ENCODE measurements at places on chromosomes 6 and 20. TPM values are rescaled to one million over a fixed set of nuclear protein-coding genes. Genes with fewer than 3 reads are reported as not detected.

The CLDN20 gene
- not detected for total RNA-seq

DNA sequence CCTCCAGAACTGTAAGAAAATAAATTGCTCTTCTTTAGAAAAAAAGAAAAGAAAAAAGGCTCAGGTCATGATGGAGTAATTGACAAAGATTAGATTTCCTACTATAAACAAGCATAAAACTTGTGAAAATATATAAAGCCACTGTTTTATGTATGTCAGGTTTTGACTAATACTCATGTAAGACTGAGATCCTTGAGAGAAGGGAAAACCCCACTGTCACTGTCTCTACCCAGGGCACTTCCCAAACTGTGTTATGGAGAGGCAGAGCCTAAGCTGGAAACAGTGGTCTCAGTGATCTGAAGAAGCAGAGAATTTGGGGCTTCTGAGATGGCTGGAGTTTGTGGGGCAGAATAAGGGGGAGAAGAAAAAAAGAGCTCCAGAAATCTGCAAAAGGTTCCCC, 7.6 kb downstream of the ACAT2 start:
- no peak for DNase-seq

The SIRPD gene
- total RNA-seq = not detected

DNA sequence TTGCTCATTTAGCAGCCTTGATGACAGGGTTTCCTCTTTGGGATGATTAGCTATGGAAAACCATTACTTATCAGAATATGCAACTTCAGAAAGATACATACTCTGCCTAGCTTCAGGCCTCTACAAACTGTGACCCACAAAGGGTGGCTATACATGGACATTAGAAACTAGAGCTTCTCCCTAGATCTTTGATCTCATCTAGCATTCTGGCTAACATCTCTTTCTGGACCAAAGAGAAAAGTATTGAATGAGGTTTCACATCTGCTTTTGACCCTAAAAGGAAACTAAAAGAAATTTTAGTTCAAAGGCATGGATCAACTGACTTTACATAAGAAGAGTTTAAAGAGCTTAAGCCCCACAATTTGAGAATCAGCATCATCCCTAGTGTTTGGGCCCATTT, 12.4 kb upstream of the HMGN3 start:
- no peak for DNase-seq

The MEI4 gene
- 0.84 TPM for total RNA-seq

GRCh38 chr6:33126101-33126714, 50.4 kb downstream of the HLA-DPB1 start:
- peak; percentile 91 for DNase-seq

The BPIFB4 gene
- total RNA-seq = not detected

GRCh38 chr6:73747289-73747688, 51.3 kb downstream of the CD109 start:
- DNase-seq = no peak

The DLL1 gene
- 7.4 TPM for total RNA-seq

The SCRT2 gene
- total RNA-seq = not detected

DNA sequence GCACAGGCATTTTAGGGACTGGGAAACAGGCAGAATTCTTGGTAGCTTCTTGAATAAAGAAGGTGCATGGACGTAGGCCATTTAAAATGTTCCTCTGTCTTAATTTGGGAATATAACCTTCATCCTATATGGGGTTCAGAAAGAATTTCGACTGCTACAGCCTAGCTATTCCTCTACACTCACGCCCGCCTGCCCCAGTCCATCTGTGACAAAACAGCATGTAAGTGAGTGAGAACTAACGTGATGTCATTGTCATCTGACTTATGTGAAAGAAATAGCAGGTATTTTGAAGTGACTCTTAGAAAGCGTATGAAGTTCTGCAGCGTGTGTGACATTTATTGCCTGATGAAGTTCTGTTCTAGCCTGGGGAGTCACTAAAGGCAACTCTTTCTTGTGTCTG, 52.2 kb upstream of the SLC22A1 start:
- DNase-seq = no peak

The RAET1L gene
- total RNA-seq = not detected

- DNase-seq = peak; percentile 77
Observed at GRCh38 chr6:43052842-43053544, 658 bp downstream of the CUL7 start.

- no peak for DNase-seq
Observed at GRCh38 chr6:158358450-158359077, 46.3 kb downstream of the TULP4 start.

The SGK1 gene
- 6.3 TPM for total RNA-seq

The UQCC2 gene
- 110 TPM for total RNA-seq

The SLC44A4 gene
- total RNA-seq = 3.6 TPM

DNA sequence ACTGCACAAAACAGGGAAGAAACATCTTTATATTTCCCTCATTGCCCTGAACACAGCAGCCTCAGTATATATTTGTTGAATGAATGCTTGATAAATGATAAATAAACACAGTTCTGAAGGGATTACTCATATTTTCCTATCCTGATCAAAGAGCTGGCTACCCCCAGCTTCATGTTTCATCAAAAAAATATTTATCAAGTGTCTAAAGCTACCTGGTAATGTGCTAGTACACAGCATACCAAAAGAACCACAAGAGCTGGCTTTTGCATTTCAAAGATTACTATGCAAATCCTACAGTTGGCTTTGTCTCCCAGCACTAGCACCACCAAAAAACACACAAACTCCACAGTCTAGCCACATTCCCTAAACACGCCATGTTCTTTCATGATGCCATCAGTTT, 130.0 kb downstream of the BTBD9 start:
- DNase-seq = no peak

The CASS4 gene
- total RNA-seq = not detected

- no peak for DNase-seq
Observed at GRCh38 chr6:80148220-80148619, 41.7 kb downstream of the BCKDHB start.

DNA sequence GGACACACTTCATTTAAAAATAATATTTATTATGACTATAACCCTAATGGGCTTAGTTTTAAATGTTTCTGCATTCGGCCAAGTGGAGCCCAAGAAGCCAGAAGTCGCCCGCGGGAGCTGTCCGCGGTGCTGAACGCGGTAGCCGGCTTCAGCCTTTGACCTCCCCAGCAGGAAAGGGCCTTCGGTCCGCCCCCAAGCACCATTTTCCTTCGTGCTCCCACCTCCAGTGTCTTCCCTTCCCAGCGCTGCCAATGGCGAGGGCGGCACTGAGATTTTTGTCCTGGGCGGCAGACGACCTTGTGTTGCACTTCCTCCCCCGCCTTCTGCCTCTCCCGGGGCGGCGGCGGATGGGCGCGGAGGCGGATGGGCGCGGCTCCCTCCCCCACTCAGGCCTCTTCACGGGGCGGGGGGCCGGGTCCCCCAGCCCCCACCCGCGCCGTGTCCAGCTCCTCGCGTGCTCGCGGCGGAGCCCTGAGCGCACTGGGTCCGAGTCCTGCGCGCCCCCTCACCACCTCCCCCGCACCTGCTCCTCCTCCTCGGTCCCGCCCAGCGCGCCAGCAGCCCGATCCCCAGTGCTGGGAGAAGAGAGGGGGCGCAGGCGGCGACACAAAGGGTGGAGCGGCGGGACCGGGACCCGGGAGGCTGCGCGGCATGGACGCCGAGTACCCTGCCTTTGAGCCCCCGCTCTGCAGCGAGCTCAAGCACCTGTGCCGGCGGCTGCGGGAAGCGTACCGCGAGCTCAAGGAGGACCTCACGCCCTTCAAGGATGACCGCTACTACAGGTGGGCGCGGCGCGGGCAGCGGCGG, 23.6 kb upstream of the TMEM181 start:
- DNase-seq = peak; percentile 95

DNA sequence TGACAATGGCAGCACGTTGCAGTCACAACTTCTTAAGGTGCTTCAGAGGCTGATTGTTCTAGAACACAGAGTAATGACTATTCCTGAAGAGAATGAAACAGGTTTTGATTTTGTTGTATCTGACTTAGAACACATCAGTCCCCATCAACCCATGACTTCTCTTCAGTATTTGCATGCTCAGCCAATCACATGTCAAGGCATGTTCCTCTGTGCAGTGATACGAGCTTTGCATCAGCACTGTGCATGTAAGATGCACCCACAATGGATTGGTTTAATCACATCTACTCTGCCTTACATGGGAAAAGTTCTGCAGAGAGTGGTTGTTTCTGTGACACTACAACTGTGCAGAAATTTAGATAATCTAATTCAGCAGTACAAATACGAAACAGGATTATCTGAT, 54.3 kb downstream of the PGM3 start:
- no peak for DNase-seq

GRCh38 chr6:118387921-118388701, 160.0 kb upstream of the PLN start:
- DNase-seq = no peak

- no peak for DNase-seq
Observed at GRCh38 chr20:39356908-39357307, 394.8 kb downstream of the DHX35 start.

- DNase-seq = no peak
Observed at GRCh38 chr20:32378461-32378860, 20.3 kb downstream of the ASXL1 start.

DNA sequence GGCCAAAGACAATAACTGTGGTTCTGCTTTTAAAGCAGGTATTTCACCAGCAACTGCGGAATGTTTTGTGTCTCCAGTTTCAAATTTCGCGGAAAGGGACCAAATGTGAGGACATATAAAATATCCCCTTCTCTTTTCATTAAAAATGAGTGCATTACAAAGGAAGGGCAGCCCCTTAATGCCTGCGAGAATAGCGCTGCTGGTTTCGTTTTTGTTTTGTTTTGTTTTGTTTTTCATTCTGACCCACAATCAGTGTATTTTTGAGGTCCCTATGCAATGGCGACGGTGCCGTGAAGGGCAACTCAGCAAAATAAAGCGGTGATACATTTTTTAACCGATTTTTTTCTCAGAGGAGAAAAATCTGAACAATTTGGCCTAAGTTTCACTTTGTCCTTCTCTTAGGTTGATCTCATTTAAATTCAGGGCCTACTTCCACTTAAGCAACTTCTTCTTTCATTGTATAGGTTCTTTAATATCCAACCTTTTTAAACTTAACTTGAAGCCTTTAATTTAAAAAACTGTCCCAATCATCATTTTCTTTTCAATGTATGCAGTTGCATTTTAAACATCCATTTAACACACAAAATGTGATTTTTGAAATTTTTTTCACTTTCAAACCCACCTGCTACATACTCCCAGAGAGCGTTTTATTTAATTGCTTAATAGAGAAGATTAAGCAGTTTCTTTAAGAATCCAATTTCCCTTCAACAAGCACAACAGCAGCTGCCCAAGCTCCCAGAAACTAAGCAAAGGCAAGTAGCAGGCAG, 2.9 kb upstream of the HIVEP2 start:
- no peak for DNase-seq

DNA sequence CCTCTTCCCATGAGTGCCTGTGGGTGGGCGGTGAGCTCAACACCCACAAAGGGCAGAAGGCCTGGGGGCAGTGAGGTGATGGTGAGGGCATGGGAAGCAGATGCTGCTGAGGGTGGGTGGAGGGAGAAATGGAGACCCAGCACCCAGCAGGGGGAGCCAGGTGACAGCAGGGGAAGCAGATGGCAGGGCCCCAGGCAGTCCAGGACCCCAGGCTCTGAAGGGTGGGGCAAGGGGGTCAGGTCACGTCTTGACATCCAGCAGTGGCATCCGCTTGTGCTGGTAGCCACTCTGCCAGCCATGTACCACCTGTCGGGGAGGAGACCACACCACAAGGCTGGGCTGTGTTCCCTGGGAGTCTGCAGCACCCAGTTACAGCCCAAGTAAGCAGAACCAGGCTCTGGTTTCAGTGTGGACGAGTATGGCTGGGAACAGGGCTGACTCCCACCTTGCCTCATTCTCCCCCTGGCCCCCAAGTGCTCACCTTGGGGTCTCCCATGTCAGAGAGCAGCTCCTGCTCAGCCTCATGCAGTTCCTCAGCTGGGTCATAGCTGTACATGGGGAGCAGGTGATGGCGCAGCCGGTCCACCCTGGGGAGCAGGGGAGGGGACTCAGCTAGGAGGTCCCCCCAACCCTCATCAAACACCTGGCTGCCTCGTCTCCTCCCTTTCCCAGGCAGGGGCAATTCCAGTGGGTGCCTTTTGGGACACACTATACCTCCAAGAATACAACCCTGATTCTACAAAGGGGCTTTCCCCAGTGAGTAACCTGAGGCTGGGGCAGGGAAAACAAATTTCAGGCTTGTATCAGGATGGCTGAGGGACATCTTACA, 2.0 kb downstream of the SMIM29 start:
- DNase-seq = peak; percentile 89

DNA sequence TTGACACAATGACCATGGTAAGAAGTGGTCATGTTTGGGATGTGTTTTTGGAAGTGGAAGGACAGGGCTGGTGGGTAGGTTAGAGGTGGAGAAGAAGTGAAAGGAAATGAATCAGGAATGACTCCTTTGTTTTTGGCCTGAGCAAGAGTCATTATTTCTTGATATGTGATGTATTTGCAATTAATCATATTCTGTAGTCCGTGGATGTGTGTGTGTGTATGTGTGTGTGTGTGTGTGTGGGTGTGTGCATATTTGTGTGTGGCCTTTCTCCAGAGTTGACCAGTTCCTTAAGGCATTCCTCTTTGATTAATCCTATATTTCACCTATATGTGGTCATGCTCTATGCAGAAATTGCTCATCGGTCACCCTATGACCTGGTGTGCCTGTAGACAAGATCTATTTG, 130.7 kb downstream of the UTRN start:
- no peak for DNase-seq

The SMIM13 gene
- total RNA-seq = 12.7 TPM

DNA sequence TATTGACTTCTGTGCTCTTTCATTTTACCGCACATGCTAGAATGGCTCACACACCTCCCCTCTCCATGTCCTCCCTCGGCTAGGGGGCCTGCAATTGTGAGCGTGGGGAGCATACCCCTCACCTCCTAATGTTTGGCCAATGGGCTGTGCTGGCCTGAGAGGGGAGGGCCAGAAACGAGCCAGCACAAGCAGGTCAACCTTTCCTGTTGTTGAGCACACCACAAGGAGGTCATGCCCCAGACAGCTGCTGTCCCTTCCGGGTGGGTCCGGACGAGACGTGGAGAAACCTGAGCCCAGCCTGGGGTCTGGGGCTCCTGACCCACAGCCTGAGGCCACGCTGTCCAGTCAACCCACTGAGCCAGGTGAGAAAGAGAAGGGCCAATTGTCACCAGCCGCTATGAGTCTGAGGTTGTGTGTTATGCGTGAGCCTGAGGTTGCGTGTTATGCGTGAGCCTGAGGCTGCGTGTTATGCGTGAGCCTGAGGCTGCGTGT, 77.4 kb downstream of the TTLL2 start:
- peak; percentile 36 for DNase-seq

- no peak for DNase-seq
Observed at GRCh38 chr6:25155211-25155610, 124.0 kb upstream of the CARMIL1 start.

The GPR63 gene
- total RNA-seq = 4.8 TPM

GRCh38 chr6:36358226-36358915, 21.7 kb upstream of the BNIP5 start:
- DNase-seq = no peak

- no peak for DNase-seq
Observed at GRCh38 chr20:48831718-48832404, 4.1 kb upstream of the PREX1 start.

Measured in endodermal cell (in vitro differentiated cells).